ENCODE measurements at places on chromosomes 12 and 14.
A peak's percentile ranks its signal among the peaks of the same experiment; 100 is the strongest.

- DNase-seq: no peak
Observed at GRCh38 chr12:97267594-97268202, 194.9 kb upstream of the RMST start.

- DNase-seq: no peak
Observed at GRCh38 chr12:132393991-132394949, 64.9 kb upstream of the GALNT9 start.

DNA sequence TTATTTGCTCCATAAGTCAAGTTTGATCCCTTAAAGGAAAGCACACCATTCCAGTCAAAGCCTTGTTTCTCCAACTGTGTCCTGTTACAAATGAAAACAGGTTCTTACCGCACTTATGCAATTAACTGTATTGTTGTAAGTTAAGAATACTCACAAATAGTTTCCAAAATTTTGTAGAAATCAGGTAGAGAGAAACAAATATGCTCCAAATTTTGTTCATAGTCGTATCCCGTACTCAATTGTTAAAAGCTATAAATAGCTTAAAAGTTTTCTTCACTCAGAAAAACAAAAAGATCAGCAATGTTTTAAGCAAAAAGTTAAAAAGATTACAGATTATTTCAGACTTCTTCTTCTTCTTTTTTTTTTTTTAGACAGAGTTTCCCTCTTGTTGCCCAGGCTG lies 4.0 kb upstream of the AACS start:
- no peak for DNase-seq

GRCh38 chr14:21436567-21437062 lies 19.3 kb downstream of the CHD8 start:
- no peak for DNase-seq

GRCh38 chr12:68350753-68351152 lies 18.6 kb upstream of the MDM1 start:
- no peak for DNase-seq

GRCh38 chr14:69879175-69880043 lies at the start of gene SMOC1:
Gene SMOC1, plus strand, starts transcription at chr14:69879416. Its CDS starts 263 bp downstream, at chr14:69879679.
- DNase-seq: peak; percentile 25

DNA sequence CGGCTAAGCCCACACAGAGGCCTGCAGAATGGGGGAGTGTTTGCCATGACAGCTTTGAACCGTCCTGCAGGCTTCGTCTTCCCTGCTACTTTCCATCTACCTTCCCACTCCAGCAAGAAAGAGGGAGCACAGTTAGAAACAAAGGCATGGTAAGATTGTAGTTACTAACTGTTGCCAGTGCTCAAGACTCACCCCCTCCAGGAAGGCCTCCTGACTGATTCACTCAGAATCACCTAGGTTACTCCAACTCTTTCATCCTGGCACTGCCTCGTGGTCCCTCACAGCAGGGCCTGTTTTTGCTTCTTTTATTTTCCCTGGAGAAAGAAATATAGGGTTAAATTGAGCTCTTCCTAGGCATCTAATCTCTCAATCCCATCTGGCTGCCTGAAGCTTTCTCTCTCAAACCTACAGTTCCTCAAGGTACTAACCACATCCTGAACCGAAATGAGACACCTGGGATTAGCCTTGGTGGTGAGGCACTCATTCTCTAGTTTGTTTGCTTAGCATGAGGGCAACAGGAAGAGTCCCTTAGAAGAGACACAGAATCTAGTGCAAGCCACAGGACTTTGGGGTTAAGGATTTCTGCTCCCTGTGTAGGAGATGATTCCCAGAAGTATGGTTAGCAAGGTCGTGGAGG lies 7.8 kb downstream of the GALNT6 start:
- DNase-seq: peak; percentile 60
